Right renal cortex interstitium (tissue), 3 donors: ENCODE measurements at places on chromosomes 3 and 15.

DNA sequence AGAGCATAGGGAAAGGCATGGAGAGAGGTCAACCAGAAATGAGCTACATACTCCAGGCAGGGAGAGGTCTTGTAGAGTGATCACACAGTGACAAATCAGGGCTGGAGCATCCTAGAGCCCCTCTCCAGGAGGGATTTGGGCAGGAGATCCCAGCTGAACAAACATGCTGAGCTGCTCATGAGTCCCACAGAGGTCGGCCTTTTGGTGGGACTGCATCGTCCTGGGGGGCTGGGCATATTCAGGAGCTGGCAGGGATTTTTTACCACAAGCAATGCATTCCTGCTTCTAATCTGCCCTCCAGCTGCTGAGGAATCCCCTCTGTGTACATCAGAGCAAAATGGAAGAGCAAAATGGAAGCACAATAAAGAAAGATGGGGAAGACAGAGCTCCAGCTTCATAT is 94.9 kb downstream of the NTRK3 start:
- DNase-seq, result no peak

DNA sequence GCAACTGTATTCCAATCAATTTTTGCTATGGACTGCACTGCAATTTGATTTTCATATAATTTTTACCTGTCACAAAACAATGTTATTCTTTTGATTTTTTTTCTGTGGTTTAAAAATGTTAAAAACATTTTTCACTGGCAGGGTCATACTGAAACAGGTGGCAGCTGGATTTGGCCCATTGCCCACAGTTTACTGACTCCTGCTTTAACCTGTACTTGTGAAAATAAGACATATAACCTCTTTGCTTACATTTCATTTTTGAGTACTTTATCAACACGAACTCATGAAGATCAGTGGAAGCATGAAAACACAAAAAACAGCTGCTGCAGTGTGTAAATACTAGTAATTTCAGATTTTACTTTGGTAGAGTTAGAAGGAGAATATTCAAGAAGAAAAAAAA is 313.1 kb downstream of the WDR72 start:
- DNase-seq, result no peak

DNA sequence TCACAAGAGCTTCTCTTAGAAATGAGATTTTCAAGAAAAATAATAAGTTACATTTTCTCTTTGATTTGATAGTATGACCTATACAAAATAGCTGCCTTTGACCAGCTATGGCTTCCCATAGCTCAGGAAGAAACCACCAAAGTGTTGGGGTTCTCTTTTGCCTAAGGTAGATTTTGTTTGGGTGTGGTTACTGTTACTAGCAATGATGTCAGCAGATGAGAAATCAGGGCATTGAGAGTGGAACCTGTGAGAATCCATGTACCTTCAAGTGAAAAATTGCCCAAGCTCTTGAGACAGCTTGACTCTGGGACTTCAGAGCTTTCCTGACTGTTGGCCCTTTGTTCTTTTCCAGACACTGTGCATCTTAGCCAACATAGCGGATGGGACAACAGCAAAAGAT is 45.6 kb downstream of the NME9 start:
- DNase-seq, result no peak

DNA sequence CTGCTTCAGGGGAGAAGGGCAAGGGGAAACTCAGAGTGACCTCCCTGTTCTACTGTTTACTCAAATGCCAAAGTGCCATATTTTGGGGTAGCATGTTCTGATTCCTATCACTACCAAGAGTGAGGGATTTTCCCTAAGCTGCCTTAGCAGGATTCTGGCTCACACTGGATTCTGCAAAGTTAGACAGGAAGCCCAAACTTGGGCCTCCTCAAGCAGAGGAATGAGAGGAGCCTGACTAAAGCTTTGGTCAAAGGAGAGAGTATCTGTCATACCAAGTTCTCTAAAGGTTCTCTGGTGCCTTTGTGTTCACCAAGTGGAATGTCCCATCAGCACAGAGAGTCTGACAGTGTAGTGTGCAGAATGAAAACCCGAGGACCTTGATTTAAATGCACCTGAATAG is 8.8 kb upstream of the RARB start:
- DNase-seq, result no peak

DNA sequence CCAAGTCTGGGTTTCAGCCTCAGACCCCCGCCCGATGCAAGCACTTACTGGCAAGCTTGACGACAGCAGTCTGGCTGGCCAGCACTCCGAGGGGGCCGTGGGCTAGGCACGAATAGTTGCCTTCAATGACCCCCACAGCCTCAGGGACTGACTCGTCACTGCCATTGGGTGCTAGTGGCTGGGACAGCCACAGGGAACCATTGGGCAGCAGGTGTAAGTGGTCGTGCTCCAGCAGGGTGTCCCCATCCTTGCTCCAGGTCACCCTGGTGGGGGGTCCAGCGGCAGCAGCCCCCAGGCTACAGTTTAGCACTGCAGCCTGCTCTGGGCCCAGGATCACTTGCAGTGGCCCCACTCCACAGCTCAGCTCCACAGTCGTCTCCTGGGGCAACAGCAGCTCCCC is 11.8 kb downstream of the IGDCC4 start:
- DNase-seq, result no peak

DNA sequence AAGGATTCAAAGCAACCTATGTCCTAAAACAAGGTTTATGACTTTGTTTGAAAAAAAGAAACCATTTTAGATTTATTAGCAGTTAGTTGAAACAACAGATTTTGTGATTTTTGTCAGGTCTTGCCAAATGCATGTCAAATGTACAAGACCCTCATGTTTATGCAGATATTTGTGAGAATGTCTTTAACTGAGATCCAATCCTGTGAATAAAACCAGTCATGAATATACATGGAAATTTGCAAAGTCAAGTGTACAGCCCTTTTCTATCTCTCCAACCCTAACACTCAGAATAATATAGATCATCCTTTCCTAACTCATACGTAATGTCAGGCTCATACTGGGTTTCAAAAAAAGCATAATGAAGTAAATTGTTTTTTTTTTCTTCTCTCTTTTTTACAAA is 76.4 kb downstream of the DUT start:
- DNase-seq, result no peak

GRCh38 chr3:67381667-67382272 is 272.6 kb downstream of the SUCLG2 start:
- DNase-seq, result no peak

DNA sequence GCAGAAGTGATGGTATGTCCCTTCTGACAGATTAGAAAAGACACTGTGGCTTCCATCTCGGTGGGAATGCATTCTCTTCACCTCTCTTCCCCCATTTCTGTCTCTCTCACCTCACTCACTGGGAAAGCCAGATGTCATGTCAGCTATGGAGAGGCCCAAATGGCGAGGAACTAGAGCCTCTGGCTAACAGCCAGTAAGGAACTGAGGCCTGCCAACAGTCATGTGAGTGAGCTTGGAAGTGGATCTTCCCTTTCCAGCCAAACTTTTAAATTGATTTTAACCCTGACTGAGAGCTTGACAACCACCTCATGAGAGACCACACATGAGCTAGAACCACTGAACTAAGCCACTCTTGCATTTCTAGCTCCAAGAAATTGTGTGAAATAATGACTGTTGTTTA is 35.2 kb upstream of the CDAN1 start:
- DNase-seq, result no peak

- no peak for DNase-seq
These were observed 28.3 kb downstream of the EHHADH start for GRCh38 chr3:185225523-185225922.

DNA sequence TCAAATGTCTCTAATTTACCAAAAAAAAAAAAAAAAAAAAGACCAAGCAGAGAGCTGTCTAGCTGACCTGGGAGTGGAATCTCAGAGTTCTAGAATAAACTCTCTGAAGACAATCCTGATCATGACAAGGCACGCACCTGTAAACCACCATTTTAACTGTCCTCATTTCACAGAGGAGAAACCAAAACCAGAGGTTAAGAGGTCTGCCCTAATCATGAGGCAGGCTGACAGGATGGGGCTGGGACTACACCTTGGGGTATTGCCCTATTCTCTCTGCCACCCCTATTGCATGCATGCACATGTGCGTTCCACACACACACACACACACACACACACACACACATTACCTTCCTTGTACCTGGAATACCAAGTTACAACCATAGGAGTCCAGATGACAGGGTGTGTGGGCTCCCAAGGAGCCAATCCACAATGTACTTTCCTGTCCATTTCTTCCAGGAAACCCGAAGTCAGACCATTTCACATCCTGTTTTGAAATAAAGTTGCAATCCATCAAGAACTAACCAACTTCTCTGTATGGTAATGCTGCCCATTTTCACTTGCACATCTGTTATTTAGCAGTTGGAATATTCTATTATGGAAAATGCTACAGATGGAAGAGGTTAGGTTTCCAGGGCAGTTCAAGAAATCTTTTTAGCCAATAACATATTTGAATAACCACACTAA is 34.6 kb downstream of the HSPBAP1 start:
- no peak for DNase-seq

DNA sequence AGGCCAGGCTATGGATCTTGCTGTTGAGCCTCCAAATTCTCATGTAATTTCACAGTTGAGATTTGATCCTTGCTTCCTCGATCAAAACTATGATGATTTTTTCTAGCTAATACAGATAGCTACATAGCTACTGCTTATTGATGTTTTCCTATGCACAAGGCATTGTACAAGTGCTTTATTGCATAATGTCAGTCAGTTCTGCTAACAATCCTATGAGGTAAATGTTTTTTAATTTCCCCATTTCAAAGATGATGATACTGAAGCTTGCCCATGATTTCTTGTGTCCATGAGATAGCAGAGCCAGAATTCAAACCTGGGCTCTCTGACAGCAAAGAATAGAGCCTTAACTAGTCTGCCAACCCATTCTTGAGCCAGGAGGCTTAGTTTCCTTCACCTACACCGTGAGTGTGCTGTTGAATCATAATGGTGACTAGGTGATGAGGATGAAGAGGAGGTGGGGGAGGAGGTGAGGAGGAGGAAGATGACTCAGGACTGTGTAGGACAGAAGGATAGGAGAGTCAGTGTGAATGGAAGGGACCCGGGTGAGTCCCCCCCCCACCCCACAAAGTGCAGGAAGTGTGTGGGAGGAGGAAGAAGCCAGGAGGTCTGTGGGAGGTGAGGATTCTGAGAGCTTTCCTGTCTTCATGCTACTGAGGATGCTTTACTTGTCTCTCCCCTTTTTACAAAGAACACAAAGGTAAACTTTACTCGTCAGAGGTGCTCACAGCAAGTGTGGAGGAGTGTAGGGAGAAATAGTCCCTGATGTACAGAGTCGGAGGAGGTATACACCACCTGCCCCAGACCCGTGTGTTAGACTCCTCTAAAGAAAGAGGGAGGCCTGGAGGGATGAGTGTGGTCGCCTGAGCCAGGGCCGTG is 3.6 kb downstream of the TAGLN3 start:
- DNase-seq, result no peak
